Breast epithelium (tissue), 4 donors: ENCODE measurements at places on chromosomes 4 and X. TPM values are rescaled to one million over a fixed set of nuclear protein-coding genes. Genes with fewer than 3 reads are reported as not detected.

The GRSF1 gene
- 56.8 TPM for total RNA-seq

The HDAC6 gene
- 84.3 TPM for total RNA-seq

GRCh38 chrX:22516893-22517292 lies 244.2 kb downstream of the CBLL2 start:
- DNase-seq = no peak

- DNase-seq = no peak
Measured at GRCh38 chr4:185201977-185202962, 1.5 kb downstream of the CFAP97 start.

The NLGN4X gene
- total RNA-seq = 0.64 TPM

The CT45A1 gene
- total RNA-seq = not detected

DNA sequence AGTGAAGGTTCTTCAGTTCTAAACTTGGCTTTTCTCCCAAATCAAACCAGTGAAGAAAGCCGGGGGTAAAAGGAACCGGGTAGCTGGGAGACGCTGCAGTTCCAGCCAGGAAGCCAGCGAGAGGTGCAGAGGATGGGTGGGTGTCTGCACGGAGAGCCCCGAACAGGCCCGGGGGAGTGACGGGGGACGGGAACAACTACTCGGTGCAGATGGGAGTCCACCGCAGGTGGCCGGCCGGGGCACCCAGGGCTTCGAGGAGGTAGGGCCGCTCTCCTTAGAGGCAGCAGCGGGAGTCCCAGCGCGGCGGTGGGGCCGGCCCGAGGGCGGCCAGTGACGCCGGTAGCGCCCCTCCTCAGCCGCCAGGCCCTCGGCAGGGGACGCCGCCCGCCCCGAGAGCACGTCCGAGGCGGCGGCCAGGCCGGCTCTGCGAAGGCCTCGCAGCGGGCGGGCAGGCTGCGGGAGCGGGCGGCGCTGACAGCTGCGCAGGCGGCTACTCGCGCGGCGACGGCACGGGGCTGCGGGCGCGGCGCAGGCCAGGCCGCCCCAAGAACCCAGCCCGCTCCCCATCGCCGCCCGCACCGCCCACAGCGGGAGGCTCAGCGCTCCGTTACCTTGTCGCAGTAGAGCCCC lies 449 bp downstream of the FBXL5 start:
- DNase-seq = peak; percentile 54

GRCh38 chrX:31021537-31021936 lies 50.3 kb downstream of the FTHL17 start:
- no peak for DNase-seq

GRCh38 chrX:19769467-19769866 lies 117.9 kb downstream of the SH3KBP1 start:
- DNase-seq = no peak

- DNase-seq = no peak
Measured at GRCh38 chrX:13495232-13495631, 74.2 kb upstream of the EGFL6 start.

GRCh38 chr4:53923921-53924320 lies 140.5 kb downstream of the CHIC2 start:
- DNase-seq = no peak

The PTCHD1 gene
- total RNA-seq = 1.3 TPM

The HMX1 gene
- total RNA-seq = not detected

The LNX1 gene
- total RNA-seq = 22.6 TPM

DNA sequence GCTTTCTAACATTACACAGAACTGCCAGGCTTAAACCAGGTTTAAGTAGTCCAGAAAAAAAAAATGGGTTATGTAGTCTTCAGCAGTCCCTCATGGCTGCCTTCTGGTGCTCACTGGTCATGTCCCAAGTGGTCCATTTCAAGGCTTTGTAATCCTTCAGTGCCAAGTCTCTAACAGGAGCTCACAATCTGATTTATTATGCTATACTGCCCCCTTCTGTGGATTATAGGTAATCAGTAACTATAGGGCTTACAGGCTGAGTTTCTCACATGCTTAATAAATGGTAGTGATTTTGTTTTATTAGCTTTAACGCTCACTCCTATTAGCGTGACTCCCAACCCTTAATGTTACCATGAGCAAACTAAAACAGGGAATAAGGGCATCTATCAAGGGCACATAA lies 92.5 kb upstream of the EDA2R start:
- no peak for DNase-seq

DNA sequence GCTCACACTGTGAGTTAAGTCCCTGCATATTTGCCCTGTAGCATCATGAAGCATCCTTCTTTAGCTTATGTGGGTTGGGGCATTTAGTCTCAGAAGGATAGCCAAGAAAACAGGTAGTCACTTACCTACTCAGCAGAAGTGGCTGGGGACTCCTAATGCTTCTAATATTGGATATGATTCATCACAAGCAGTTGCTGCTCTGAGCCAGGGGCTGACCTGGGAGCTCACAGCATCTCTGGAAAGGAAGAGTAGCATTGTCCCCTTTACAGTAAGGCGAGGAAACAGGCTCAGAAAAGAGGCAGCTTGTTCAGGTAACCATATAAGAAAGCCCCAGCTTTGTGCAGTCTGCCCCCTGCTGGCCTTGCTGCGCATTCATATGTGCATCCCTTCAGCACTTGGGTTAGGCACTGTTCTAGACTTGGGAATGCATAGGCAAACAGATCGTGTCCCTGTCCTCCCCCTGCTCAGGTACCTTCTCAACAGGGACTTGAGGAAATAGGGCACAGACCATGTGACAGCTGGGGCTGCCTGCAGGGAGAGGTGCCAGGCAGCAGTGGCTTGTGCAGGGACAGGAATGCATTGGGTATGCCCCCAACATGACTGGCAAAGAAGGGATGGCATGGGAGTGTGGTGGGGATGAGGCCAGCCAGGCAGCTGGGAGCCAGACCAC lies 35.7 kb upstream of the TBC1D14 start:
- DNase-seq = peak; percentile 51

The GPM6B gene
- total RNA-seq = 81.7 TPM

GRCh38 chr4:20271950-20272349 lies 20.2 kb downstream of the SLIT2 start:
- DNase-seq = no peak

- no peak for DNase-seq
Measured at GRCh38 chr4:176563591-176563990, 229.1 kb downstream of the VEGFC start.

- no peak for DNase-seq
Measured at GRCh38 chrX:43868791-43869190, 13.5 kb downstream of the MAOB start.
